Ureter (tissue), 1 donor: ENCODE measurements at places on chromosomes 1 and 21.

DNA sequence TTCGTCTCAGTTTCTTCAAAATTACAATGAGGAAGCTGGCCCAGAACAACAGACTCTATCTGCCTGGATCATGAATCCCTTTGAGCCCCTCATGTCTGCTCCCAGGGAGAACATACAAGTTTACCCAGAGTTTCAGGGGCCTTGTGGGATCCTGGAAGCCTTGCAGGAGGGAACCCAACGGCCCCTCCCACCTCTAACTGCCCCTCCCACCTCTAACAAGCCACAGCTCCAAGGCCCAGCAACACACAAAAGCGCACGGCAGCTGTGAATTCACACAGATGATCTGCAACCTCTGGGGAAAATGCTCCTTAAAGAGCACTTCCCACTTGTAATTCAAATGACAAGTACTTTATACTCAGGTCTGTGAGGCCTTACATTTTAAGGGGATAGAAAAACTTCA lies 113.3 kb downstream of the NPHP4 start:
- no peak for DNase-seq

- peak; percentile 94 for DNase-seq
These were observed 21.8 kb downstream of the DHRS3 start for GRCh38 chr1:12596007-12596821.

- DNase-seq = no peak
These were observed 1.0 kb upstream of the S100B start for GRCh38 chr21:46605767-46606426.

DNA sequence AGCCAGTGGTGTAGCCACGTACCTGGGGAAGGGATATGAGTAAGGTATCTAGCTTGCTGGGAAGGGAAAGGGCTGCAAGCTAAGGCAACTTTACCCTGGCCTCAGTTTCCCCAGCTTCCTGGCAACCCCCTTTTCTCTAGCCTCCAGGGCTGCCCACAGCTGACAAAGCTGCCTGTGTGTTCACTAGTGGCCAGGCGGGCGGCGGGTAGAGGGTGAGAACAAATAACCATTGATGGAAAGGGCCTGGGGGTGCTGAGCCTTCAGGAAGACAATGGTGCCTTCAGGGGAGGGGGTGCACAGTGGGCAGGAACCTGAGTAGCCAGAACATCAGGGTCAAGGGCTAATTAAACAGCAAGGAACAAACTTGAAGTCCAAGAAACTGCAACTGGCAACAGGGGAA lies 6.1 kb downstream of the CERS2 start:
- DNase-seq = no peak

DNA sequence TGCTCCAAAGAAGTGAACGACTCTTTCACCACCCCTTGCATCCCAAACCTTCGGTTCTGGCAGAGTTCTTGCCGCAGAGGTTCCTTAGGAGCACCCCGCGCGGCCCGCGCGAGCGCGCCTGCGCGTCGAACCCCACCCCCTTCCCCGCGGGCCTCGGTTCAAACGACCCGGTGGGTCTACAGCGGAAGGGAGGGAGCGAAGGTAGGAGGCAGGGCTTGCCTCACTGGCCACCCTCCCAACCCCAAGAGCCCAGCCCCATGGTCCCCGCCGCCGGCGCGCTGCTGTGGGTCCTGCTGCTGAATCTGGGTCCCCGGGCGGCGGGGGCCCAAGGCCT lies at the start of gene C1orf56:
C1orf56 (plus strand) TSS at position 161 of the 334 bp plus-strand sequence; CDS start at position 258, 97 bp downstream.
- peak; percentile 77 for DNase-seq

DNA sequence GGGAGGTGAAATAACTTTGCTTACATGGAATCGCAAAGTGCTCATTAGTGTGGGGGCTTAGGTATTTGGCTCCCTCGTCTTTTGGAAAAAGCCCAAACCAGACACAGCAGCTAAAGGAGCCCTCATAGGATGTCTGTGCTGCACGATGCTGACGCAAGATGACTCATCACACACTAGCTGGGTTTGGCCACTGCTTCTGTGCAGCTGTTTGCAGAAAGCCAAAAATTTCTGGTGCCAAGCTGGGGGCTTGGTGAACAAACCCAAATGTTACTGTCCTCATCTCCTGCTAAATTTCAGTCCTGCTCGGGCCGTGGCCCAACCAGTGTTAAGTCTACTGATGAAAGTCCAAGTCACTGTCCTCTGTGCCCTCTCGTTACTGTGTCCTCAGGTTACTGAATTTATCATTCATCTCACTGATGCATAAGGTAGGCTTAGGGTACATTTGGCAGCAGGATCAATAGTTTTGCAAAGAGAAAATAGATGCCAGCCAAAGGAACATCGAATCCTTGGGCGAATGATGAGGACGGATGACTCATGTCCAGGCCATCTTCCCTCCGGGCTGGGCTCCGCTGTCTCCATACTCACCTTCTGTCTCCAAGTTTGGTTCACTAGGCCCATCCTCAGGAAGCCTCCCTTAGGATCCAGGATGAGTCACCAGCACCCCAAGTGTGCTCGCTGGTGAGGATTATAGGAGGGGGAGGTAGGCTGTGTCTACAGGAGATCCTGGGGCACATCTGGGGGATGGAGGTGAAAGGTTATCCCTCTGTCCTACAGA lies 177.7 kb downstream of the ADSS2 start:
- DNase-seq = no peak

GRCh38 chr1:73306899-73307555 lies 890.9 kb downstream of the LRRIQ3 start:
- no peak for DNase-seq

DNA sequence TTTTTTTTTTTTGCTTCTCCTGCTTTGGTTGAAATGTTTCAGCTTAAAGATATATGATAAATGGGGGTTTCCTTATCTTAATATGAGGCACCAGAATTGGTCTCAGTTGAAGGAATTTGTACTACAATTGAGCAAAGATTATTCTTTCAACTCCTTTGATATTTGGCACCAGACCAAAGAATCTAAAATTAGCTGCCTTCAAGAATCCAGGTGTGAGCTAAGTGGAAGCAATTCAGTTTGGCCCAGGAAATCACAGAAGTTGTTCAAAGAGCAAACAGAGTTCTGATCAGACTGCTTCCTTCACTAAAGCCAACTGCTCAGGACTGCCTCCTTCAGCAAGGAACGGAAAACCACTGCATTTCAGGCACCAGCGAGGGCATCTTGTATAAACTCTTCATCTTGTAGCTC lies 68.3 kb upstream of the BCAR3 start:
- no peak for DNase-seq

DNA sequence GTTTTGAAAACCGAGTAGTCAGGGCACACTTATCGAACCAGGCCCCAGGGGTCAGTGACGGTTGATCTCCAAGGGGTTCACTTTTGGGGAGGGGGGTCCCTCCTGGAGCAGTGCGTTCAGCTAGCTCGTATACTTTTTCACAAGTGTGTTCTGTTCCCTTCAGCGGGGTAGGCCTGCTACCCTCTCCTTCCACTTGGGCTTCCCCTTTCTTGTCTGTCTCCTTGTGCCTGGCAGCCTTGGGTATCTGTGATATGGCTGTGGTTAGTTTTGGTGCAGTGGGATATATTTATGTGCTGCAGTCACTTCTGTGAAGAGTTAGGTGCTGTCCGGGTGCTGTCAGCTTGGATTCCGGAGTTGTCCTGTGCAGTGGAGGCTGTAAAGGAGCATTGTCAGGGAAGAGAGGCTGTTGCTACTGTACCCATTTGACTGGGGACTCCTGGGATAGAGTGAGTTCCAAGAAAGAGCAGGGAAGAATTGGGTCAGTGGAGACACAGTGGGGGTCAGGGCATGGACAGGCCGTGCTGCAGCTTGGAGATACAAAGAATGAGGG lies 29.7 kb downstream of the ADARB1 start:
- DNase-seq = no peak

DNA sequence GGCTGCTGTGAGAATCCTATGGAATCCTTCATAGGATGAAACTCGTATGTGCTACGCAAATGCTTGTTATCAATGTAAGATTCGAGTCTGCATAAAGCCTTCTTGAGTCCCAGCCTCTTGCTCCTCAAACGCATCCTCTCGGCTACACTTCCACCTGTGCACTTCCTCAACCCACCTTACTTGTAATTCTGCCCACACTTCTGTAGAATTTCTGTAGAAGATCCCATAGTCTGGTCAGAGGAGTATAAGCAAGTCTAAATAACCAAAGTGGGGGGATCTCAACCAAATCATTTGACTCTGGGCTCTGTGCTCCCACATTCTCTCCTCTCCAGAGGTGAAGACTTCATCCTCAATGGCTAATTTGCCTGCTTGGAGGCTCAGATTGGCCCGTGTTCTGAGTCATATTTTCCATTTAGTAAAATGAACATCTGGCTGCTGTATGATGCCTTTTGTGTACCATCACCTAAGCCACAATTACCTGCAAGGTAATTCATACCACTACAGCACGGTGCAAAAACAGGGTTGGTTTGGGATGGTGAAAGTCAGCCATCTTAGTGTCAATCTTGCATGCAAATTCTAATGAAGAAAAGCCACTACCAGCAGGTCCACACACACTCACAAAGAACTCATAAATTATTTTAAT lies 63.2 kb downstream of the ITPKB start:
- no peak for DNase-seq

- no peak for DNase-seq
These were observed 20.8 kb upstream of the PTPRF start for GRCh38 chr1:43509740-43510375.

DNA sequence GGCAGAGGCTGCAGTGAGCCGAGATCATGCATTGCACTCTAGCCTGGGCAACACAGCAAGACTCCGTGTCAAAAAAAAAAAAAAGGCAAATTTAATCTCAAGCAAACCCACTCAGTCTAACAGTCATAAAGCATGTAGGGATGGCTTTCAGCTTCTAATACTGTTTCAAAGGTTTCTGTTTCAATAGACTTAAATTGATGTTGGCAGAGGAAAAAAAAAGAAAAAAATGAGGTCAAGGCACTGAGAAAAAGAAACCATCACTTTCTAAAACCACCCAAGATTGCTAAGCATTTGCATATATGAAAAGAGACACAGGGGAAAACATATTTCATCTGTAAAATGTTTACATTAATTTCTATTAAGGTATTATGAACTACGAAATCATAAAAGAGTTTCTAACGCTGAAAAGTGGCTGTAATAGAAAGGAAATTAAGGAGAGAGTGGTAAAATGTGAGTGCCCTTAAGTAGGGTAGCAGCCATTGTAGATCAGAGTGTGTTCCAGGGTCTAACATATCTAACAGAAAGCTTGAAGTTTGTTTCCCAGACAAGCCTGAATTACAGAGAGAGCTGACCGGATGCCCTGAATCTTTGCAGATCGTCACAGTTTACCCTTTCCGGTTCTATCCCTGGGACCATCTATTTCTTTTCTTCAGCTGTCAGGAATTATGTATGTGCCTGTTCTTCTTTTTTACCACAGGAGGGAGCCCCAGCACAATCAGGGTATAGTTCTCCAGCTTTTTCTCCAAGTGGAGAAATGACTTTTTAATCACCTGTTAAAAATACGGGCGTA lies 70.0 kb downstream of the PLD5 start:
- no peak for DNase-seq

DNA sequence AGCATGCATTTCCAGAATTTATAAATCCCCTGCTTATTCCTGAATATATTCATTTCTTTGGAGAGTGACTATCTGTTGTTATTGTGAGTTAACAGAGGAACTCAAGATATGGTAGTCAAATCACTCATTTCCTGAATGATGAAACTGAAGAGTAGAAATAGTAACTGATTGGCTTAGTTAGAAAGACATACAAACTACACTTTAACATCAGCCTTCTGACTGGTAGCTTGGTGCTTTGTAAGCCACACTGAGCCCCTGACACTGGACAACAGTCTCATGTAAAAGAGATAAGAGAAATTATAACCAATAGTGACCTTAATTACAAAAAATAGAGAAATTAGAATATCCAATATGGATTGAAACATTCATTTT lies 4.8 kb downstream of the GBP7 start:
- no peak for DNase-seq

DNA sequence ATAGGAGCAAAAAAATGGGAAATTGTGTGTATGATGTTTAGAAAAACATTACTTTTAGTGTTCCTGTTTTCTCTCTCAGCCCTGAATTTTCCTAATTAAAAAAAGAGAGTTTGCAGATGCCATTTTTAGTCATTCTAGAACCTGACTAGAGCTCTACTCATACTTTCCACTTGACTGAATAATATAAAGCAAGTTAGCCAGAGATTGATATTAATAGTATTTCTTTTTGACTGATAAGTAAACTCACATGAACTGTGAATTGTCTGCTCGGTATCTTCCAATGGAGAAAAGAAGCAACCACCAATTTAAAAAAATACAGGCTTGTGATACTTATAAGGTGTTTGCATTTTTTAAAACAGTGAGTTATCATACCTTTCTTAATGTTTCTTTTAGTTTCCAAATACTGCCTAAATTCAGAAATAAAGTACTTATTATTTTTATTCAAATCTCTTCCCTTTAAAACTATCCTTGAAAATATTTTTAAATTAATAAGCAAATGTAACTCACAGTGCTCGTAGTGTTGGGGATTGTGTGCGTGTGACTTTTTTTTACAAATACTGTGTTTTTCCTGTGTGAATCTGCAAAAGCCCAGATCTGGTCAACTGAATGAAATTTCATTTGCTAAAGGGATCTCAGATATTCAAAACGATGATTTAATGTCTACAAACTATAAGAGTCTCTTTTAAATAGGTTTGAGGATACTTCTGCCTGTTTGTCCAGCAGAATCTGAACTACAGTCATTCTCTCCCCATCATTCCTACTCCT lies 9.8 kb downstream of the RAP1A start:
- DNase-seq = no peak

GRCh38 chr1:234544087-234544579 lies 65.2 kb upstream of the TARBP1 start:
- peak; percentile 72 for DNase-seq

DNA sequence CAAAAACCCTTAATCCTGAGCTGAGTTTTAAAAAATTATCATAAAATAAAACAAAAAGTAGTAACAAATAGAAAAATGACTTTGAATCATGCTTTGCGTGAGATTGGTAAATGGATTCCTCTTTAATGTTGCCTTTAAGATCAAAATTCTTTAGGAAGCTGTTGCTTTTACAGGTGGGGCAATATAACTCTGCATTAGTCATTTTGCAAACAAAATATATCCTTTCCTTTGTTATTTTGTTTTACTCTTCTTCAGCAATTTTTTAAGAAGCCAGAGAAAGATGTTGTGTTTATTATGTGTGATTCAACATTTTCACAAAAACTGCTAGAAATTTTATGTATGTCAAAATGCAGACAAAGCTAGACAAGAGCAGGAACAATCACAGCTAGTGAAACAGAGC lies 50.0 kb downstream of the MARK1 start:
- no peak for DNase-seq

DNA sequence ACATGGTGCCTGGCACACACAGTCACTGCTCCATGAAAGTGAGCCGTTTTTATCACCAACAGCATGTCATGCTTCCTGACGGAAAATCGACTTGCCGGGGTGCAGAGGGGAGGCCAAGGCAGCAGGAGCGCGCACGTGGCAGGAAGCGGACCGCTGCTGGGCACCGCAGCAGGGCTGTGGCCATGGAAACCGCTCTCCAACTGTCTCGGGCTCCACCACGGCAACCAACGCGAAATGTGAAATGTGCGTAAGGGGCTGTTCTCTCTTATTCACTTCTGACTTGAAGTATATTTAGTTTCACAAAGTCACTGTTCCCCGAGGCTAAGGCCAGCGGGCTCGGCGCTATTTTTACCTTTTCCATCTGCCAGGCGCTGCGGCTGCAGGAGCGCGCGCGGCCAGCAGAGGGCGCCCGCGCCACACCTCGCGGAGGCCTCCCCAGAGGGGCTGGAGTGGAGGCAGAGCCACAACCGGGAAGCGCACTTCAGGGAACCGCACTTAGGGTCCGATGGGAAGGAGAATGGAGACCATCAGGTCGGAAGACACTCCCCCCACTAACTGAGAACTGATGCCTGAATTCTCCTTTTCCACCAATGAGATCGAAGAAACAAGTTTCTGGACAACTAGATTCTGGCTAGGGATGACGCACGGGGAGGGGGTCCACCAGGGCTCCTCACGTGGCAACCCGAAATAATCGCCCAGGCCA lies 19.7 kb downstream of the RCC2 start:
- DNase-seq = peak; percentile 59

GRCh38 chr1:27883536-27883935 lies 11.2 kb downstream of the THEMIS2 start:
- DNase-seq = no peak
